M059J (cell line): ENCODE measurements at places on chromosomes 4 and X. TPM values are rescaled to one million over a fixed set of nuclear protein-coding genes. Genes with fewer than 3 reads are reported as not detected.

- no peak for DNase-seq
Observed at GRCh38 chr4:152998861-152999260, 62.7 kb downstream of the FHDC1 start.

- peak; percentile 40 for DNase-seq
Observed at GRCh38 chrX:37904833-37905232, 57.5 kb upstream of the DYNLT3 start.

The NXF2B gene
- total RNA-seq: 0.02 and 0.42 TPM in 2 replicates

DNA sequence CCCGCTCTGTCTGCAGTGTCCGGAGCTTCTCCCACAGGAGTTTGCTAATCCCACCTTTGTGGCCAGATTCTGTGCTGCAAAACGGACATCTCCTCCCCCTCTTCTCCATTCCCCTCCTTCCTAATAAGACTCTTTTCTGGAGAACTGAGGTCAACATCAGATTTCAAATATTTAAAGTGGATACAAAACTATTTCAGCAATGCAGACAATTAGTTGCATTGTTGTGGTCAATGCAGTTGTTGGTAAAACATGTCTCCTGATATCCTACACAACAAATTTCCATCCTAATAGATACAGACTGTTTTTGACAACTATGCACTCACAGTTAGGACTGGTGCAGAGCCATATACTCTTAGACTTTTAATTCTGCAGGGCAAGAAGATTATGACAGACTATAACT lies 5.1 kb upstream of the MCUB start:
- DNase-seq: no peak

DNA sequence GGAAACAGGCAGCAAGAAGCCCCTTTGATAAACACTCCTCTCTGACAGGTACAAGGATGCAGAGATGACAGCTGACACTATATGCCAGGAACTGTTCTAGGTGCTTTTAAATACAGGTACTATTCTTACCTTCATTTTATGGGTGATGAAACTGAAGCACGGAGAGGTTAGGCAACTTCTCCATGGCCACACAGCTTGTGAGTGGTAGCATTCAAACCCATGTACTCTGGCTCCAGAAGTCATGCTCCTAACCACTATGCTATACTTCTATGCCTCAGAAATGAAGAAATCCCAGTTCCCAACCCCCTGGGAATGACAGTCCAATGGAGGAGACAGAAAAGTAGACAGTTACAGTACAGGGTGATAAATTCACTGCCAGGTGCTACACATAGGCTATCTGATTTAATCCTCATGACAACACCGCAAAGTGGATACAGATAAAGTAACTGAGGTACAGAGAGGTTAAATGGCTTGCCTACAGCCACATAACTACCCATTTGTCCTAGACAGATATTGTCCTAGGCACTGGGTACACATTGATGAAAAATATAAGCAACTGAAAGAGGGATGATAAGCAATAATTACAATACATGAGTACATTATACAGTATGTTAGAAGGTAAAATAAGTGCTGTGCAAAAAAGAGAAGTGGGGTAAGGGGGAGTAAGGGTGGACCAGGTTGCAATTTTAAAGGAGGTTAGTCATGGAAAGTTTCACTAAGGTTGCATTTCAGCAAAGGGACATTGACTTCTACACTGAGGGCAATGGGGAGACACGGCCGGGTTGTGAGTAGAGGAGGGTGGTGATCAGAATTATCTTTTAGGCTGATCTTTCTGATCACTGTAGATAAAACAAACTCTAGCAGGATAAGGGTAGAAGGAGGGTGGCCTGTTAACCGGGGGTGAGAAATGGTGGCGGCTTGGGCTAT lies 1.6 kb upstream of the F8 start:
- DNase-seq: no peak

DNA sequence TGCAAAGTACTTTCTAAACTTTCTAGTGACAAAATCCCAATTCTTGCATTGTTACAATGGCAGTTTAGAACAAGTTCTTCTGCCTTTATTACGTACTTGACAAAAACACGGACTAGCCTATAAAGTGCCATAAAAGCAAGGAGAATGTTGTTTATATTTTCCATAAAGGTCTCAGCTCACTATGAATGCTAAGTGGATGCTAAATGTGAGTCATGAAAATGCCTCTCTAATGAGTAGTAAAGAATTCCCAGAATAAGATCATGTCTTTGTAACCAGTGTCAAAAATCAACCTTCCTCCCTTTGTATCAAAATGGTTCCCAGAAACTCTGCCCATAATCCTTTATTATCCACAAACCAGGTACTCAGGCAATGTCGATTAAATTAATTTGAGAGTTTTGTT lies 539.8 kb upstream of the SLIT2 start:
- DNase-seq: peak; percentile 89

The FHDC1 gene
- total RNA-seq: 0.39 and 0.76 TPM in 2 replicates

The SSX2 gene
- total RNA-seq: not detected in 2 replicates

The KLB gene
- not detected in 2 replicates for total RNA-seq

DNA sequence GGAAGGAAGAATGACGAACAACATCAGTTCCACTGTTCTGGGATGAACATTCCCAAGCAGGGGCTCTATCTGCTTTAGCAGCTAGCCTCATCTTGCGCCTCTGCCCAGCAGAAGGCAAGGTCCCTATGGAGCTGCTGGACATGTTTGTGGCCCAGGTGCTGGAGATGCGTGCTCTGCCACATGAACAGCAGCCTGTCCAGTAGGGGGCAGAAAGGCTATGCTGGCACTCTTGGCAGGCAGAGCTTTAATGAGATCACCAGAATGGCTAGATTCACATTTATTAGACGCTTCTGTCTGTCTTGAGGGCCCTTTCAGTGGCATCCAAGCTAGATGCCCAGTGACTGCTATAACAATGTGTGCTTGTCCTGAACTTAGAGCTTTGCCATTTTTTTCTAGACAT lies 1826.0 kb downstream of the STIM2 start:
- peak; percentile 25 for DNase-seq

GRCh38 chr4:158161551-158162354 lies 11.1 kb downstream of the GASK1B start:
- peak; percentile 96 for DNase-seq

The EPGN gene
- total RNA-seq: not detected in 2 replicates

GRCh38 chr4:150126864-150127203 lies 48.6 kb downstream of the DCLK2 start:
- peak; percentile 50 for DNase-seq

GRCh38 chr4:5424211-5424610 lies 284.1 kb downstream of the EVC2 start:
- no peak for DNase-seq

- DNase-seq: no peak
Observed at GRCh38 chr4:143653031-143653430, 47.4 kb downstream of the FREM3 start.

DNA sequence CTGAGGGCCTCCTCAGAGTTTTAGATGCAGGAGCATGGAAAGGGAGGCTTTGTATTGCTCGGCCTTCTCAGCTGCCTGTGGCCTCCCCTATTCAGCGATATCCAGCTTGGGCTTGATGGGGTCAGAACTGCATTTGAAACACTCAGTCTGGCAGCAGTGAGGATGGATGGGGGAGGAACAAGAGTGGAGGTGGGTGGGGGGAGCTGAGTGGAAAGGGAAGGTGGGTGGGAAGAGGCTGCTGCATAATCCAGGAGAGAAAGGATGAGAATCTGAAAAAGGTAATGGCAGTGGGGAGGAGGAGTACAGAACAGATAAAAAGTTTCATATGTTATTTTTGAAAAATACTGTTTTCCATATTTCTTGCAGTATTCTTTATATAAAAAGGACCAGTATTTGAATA lies 202.7 kb downstream of the SLC4A4 start:
- DNase-seq: no peak

GRCh38 chr4:16187455-16187854 lies 38.8 kb downstream of the TAPT1 start:
- DNase-seq: no peak

GRCh38 chrX:150229481-150229880 lies 133.6 kb upstream of the MAMLD1 start:
- no peak for DNase-seq

The PASD1 gene
- 0.12 and 0.27 TPM in 2 replicates for total RNA-seq

DNA sequence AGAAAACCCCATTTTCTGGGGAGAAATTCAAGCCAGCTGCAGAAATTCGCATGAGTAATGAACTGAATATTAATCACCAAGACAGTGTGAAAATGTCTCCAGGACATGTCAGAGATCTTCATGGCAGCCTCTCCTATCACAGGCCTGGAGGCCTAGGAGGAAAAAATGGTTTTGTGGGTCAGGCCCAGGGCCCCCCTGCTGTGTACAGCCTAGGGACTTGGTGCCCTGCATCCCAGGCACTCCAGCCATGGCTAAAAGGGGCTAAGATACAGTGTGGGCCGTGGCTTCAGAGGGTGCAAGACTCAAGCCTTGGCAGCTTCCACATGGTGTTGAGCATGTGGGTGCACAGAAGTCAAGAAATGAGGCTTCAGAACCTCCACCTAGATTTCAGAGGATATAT lies 185.9 kb upstream of the GATB start:
- DNase-seq: no peak

The GPM6B gene
- 0.07 TPM in 1 of 2 replicates, not detected in the other for total RNA-seq

- DNase-seq: no peak
Observed at GRCh38 chr4:6423575-6423974, 48.8 kb downstream of the PPP2R2C start.

GRCh38 chr4:156248917-156249316 lies 295.3 kb upstream of the CTSO start:
- DNase-seq: no peak

DNA sequence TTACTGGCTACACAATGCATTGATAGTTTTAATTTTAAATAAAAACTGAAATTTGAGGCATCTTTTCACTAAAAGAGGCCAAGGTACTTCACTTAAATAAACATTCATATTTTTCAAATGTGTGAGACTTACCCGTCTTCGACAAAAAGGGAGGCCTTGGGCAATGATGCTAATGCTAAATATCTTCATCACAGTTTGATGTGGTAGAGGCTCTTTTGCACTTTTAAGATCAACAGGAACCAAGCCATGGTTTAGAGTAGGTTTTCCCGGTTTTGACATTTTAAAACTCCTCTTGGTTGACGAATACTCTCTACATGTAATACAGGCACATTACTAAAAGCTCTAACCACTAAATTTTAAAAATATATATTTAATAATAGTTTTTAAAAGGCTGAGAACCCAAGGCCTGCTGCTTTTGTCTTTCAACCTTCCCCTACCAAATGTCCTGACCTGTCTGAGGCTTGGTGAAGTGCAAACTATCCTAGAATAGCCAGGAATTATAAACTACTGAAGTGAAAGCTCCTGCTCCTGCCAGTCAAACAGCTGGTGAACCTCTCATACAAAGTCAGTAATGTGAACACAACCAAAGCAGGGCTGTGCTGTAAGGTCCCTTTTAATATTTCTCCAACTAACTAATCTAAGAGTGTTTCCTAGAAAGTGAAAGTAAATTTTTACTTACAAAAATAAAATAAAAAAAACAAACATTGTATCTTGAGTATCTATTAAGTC lies 153.7 kb downstream of the FBXW7 start:
- peak; percentile 4 for DNase-seq

DNA sequence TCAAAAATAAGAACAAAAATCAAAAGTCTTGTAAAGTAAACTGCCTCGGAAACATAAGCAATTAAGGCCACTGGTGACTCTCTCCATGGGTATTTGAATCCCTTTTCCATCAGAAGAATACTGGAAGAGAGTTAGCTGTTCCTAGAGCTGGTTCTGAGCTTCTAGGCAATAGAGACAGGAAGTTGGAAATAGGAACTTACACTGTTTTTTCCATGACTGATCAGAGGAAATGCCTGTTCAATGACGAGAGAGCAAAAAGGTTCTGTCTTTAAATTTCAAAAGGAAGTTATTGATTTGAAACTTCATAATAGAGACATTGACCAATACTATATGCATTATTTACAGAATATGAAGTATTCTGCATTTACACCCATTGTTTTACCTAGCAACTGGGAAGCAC lies 503.5 kb upstream of the ARX start:
- no peak for DNase-seq

DNA sequence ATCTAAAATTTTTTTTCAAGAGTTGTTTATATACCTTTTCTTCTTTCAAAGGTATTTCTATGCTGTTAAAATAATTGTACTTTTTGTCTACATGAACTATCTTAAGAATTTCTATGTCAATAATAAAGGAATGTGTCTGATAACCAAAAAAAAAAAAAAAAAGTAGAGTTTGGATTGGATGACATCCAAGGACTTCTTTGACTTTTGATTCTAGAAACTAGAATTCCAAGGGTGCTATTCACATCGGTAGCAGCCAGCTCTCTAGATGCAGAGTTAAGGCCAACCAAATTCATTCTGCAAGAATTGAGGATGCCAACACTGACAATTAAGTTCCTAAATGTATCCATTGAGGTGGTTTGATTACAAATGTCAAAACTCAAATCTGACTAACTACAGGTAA lies 42.0 kb upstream of the PRKG2 start:
- DNase-seq: peak; percentile 22

The VCX2 gene
- not detected in 2 replicates for total RNA-seq

The EREG gene
- total RNA-seq: 1.6 and 2.0 TPM in 2 replicates

- DNase-seq: no peak
Observed at GRCh38 chr4:99159699-99160098, 15.6 kb upstream of the ADH4 start.

- peak; percentile 48 for DNase-seq
Observed at GRCh38 chr4:147050356-147050765, 104.7 kb upstream of the TTC29 start.

DNA sequence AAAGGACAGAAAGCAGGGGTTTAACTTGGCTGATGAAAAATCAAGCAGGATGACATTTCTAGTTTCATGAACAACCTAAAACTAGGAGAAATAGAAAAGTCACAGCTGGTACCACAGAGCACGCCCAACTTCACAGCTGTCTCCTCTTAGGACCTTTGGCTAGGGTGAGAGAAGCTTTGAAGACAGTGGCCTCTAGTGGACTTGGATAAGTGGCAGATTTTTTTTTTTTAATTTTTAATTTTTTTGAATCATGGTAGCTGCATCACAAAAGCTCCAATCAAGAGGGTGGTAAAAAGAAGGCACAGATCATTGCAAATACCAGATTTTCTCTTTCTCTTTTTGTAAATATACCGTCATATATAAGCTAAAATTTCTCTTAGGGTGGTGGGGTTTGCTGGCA lies 20.2 kb upstream of the MAP3K15 start:
- peak; percentile 29 for DNase-seq

GRCh38 chr4:105277702-105278101 lies 131.0 kb downstream of the TET2 start:
- no peak for DNase-seq
